Activated T-cell treated with anti-CD3 and anti-CD28 coated beads, Interleukin-2, amount 50 U/mL, for 4 hours (primary cell): ENCODE measurements at places on chromosomes 7 and 10. TPM values are rescaled to one million over a fixed set of nuclear protein-coding genes. Genes with fewer than 3 reads are reported as not detected.

Gene SMO
- 0.25 TPM for total RNA-seq

Gene CDC14C
- total RNA-seq = not detected

Gene CC2D2B
- total RNA-seq = not detected

Gene UCMA
- total RNA-seq = not detected

Gene HEPACAM2
- total RNA-seq = not detected

Gene PHYHIPL
- not detected for total RNA-seq

Gene HACD1
- total RNA-seq = 0.71 TPM

Gene CFAP46
- 0.53 TPM for total RNA-seq

Gene PDK4
- total RNA-seq = 0.40 TPM

Gene LLCFC1
- not detected for total RNA-seq

GRCh38 chr7:149016876-149017275 is 11.4 kb downstream of the PDIA4 start:
- DNase-seq = no peak

GRCh38 chr7:24477398-24478136 is 95.7 kb upstream of the PALS2 start:
- DNase-seq = no peak

- DNase-seq = no peak
Measured at GRCh38 chr10:82953909-82954308, 1078.9 kb downstream of the NRG3 start.

- DNase-seq = no peak
Measured at GRCh38 chr10:63423494-63423893, 42.3 kb downstream of the JMJD1C start.

DNA sequence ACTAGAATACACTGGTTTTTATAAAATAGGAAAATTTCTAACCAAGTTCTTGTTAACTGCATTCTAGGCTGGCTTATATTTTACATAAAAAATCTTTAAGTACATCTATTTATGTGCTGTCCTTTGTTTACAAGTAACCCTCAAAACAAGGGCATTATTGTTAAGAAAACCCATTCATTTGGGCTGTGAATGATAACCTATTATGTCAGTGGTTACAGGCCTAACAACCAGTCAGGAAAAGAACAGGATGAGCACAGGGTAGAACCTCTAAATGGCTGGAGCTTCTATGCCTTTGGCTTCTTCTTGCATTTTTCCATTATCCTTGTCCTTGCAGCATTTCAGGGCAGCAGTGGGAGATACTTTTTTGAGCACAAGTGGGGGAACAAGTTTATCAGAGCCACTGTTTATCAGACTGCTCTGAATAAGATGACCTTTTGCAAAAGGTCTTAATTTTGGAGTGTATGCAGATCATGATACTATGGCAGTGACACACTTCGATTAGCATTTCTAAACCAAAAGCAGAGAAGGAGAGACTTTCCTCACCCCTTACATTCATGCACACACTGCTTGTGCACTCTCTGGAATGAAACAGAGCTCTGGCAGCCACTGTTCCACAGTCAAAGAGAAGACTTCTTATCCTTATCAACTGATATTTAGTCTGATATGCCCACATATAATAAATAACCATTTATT is 10.9 kb downstream of the GPR37 start:
- DNase-seq = no peak

GRCh38 chr7:17863095-17863808 is 77.0 kb downstream of the SNX13 start:
- DNase-seq = no peak

- no peak for DNase-seq
Measured at GRCh38 chr7:158602905-158603772, 15.5 kb upstream of the PTPRN2 start.

- no peak for DNase-seq
Measured at GRCh38 chr7:27900006-27900405, 160.0 kb downstream of the TAX1BP1 start.

DNA sequence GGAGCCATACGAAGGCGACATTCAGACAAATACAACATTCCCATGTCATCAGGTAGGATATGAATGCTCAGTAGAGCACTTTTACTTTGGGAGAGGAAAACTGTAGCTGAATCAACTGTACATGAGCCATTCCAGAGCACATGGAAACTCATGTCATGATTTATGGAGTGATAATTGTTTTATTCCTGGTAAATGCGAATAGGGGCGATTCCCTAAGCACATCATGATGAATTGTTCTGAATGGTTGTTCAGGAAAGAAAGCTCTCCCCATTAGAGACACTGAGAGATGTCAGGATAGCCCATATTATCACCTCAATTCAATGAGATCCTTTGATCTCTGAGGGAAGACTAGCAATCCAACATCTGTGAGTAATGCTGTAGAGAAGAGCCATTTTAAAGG is 243.6 kb downstream of the FOXP2 start:
- no peak for DNase-seq

DNA sequence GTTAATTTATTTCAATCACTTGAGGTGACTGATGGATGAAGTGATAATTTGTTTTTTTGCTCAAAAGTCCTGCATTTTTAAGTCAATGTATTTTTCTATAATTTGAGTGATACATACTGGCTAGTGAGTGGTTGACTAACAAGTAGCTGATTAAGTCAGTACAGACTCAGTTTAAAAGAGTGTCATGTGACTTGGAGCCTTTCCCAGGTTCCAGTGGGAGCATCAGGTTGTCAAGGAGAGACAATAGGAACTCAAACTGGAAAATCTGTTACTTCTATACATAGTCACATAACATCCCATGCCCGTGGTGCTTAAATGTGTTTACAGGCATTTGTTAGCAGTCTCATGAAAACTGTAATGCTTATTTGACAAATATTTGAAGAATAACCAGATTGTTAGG is 154.7 kb downstream of the ANK3 start:
- no peak for DNase-seq

DNA sequence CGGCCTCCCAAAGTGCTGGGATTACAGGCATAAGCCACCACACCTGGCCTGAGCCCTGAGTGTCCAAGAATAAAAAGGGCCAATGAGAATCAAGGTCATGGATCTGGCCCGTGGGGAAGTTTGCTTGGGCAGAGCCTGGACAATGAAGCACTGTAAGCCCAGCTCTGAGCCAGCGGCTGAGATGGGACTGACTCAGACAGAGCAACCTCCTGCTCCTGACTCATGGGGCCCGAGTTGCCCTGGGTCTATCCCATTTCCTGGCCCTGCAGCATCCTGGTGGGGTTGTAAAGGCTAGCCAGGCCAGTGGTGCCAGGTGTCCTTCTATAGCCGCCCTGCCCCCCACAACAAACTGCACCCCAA is 5.2 kb upstream of the MYH16 start:
- no peak for DNase-seq

DNA sequence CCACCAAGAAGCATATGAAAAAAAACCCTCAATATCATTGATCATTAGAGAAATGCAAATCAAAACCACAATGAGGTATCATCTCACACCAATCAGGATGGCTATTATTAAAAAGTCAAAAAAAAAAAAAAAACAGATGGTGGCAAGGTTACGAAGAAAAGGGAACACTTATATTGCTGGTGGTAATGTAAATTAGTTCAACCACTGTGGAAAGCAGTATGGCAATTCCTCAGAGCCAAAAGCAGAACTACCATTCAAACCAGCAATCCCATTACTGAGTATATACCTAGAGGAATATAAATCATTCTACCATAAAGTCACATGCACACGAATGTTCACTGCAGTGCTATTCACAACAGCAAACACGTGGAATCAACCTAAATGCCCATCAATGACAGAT is 46.0 kb downstream of the CNOT4 start:
- no peak for DNase-seq

DNA sequence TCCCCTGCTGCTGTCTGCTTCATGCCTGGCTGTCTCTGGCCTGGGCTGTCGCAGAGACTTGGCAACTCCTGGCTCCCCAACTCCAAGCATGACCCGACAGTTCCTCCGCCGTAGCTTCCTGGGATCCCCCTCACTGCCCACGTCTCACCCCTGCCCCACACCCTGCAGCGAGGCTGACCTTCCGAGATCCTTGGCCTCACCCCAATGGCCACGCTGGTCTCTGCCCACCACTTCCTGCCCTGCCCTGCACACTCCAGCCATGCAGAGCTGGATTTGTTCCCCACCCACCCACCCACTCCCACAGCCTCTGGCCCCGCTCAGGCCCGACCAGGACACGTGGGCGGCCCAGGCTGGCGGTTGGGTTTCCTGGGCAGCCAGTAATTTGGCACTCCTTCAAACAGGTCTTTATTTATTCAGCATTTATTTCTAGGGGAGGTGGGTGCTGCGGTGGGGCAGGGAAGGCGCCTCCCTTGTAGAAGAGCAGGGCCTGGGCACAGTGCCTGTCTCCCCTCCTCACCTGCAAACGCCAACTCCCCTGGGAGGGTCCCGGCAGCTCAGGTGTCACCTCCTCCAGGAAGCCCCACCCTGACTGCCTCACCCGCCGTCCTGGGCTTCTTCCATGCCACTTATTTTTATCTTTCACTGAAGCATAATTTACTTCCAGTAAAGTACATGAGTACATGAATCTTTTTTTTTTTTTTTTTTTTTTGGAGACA is 25.5 kb downstream of the GTF2IRD1 start:
- no peak for DNase-seq

DNA sequence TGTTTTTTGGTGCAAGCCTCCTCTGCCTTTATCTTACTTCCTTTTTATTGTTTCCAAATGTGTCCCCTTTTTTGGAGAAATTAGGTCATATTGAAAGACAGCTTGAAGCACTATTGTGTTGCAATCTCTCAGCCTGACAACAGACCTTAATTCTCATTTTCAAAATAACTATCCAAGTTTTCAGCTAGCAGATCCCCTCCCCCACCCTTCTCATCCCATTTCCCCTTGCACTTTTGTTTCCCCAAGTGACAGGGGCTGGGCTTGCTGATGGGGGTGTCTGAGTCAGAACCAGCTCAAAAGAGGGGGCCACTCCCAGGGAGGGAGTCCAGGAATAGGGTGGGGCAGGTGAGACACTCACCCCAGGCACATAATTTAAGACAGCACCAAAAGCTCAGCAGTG is 75.3 kb downstream of the MKI67 start:
- no peak for DNase-seq

- peak; percentile 80 for DNase-seq
Measured at GRCh38 chr10:6052247-6053221, 9.6 kb downstream of the IL2RA start.

DNA sequence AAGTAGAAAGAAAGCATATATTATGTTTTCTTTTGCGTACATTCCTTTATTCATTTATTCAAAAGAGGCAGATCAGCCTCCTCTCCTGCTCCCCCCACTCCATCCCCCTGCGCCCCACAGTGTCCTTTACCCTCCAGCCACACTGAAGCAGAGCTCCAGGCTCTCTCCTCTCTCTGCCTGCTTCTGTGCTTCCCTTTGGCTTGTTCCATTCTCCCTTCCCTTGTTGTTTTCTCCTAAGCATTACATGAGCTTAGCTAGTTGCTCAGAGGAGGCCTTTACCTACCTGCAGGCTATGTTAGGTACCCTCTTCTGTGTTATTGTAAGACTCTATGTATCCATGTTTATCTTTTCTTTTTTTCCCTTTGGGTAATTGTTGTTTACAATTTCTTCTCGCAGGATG is 27.4 kb downstream of the CNNM2 start:
- DNase-seq = no peak

GRCh38 chr10:107631876-107632275 is 467.4 kb upstream of the SORCS1 start:
- DNase-seq = no peak

DNA sequence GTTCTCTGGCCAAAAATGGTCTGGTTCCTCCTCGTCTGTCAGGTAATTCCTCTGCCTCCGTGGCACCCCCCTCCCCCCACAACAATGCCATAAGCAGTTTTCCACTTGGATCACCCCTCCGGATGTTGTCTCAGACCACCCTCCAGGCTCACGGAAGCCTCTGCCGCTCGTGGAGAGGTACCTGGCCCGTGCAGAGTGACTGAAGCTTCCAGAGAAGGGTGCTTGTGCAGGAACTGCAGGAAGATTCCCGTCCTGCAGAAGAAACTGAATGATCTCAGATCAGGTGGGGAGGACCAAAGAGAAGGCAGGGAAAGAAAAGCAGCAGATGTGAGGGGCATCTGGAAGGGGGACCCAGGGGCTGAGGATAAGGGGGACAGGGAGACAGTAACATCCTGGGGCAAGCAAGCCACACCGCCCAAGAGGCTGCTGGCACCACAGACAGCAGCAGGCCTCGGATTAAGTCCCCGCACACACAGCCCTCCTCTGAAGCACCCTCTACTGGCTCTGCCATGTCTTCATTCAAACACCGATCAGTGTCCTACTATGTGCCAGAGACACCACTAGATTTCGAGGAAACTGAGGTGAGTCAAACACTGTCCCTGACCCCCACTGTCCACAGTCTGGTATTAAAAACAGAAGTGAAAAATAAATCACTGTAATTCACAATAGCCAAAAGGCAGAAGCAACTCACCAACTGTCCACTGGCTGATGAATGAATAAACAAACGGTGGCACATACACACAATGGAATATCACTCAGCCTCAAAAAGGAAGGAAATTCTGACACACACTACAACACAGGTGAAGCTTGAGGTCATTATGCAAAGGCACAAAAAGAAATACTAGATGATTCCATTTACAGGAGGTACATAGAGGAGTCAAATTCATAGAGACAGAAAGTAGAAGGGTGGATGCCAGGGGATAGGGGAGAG is 26.4 kb downstream of the KIAA1549 start:
- DNase-seq = no peak

DNA sequence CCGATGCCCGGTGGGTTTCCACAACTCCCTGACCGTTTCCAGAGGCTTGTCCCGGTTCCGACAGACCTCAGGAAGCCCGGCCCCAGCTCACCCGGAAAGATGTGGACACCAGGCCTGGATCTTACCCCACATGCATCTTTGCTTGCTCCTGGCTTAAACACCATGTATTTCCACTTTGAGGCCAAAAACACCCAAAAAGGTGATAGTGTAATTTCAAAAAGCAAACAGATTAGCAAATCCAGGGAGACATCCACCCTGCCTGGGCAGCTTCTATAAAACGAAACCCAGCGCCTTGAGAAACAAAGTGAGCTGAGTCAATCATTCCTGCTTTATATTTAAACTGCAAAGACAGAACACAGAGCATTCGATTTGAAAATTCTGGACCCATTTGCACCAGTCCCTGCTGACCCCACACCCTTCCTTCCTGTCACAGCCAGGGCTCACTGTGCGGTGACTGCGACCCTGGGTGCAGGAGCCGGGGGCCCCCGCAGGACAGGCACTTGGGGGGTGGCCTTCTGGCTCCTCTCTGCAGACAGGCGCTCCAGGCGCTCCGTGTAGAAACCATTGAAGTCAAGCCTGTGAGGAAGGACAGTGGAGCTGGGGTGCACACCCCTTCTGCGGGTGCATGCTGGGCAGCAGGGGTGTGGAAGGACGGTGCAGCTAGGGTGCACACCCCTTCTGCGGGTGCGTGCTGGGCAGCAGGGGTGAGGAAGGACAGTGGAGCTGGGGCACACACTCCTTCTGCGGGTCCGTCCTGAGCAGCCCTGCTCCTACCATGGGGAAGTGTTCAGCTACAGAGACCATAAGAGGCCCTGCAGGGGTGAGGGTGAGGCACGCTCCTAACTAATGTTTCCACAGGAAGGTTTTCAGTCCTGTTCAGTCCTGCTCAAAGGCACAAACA is 2.9 kb upstream of the ADAM8 start:
- no peak for DNase-seq

GRCh38 chr7:50507898-50508470 is 57.2 kb downstream of the DDC start:
- no peak for DNase-seq

- no peak for DNase-seq
Measured at GRCh38 chr7:128033246-128033645, 2.0 kb upstream of the LRRC4 start.
